Stimulated activated CD8-positive, alpha-beta memory T cell treated with anti-CD3 and anti-CD28 coated beads, Interleukin-4, amount 100 ng/mL, for 1 hour (primary cell): ENCODE measurements at places on chromosomes 5 and 9.

DNA sequence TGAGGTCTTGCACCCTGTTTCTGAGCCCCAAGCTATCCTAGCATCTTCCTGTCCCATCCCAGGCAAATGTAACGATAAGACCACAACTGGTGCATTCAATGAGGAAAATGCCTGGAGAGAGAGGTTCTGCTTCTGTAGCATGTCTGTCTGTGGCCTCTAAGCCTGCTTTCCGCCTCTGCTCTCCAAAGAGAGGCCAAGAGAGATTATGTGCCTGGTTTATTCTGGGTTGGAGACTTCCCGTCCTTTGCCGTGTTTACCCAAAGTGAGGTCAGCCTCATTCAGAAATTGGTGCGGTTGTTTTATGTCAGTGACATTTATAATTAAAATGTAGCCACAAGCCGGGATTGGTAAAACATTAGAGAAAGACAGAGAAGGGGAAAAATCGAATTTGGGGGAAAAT, 77.8 kb downstream of the FGF1 start:
- no peak for DNase-seq

GRCh38 chr5:77163453-77163852, 47.0 kb upstream of the PDE8B start:
- DNase-seq = no peak

DNA sequence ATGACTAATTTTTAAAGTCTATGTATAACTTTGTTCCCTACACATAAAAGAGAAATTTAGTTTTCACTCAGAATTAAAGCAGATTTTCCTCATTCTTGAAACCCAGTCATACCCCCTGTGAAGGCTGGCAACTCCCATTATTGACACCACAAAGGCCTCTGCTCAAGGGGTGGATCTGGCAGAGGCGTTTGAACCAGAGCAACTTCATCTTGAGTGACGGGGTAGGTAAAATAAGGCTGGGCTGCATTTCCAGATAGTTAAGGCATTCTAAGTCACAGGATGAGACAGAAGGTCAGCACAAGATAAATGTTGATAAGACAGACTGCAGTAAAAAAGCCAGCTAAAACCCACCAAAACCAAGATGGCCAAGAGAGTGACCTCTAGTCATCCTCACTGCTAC, 177.2 kb upstream of the OR13F1 start:
- DNase-seq = no peak

DNA sequence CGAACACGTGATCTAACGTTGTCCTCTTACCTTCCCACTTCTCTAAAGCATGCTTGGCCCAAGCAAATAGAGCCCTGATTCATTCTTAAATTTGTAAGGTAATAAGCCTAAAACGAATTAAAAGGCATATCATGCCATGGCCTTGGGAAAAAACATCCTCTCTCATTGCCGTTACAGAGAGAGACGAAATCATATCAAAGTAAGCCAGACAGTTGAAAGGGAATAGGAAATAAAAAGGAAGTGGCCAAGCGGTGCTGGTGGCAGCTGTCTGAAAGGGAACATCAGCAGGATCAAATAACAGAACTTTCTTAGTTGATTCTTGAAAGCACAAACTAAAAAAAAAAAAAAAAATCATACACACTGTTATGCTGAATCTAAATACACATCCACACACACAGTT, 49.1 kb upstream of the CDH6 start:
- no peak for DNase-seq

GRCh38 chr5:95445442-95445841, 54.3 kb downstream of the FAM81B start:
- no peak for DNase-seq

- DNase-seq = no peak
Measured at GRCh38 chr9:90127923-90128322, 514.7 kb downstream of the DIRAS2 start.
